ENCODE measurements at places on chromosomes 4 and X.

DNA sequence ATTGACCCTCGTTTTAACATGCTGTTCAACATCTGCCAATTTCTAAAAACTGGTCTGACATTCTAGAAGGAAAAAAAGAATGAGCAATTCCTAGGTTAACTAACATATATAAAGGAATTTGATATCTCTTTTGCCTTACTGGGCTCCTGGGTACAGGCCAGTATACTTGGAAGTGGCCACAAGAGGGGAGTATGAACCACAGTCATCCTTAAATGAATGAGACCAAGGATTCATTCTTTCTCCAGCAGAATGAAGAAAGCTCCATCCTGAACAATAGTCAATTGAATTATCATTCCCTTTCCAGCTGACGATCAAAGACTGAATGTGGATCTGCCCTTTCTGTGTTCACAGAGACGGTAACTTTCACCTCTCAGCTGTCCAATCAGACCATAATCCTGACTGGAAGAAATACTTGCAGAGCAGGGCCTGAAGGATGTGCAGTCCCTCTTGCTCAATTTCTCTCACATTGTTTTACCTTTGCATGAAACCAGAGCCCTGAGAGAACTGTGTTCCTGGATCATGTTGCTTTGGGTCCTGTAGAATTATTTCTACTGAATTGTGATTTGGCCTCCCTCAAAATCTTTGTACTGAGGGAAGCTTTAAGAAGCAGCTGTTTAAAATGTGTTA is 14.8 kb upstream of the SPARCL1 start:
- peak; percentile 49 for DNase-seq

DNA sequence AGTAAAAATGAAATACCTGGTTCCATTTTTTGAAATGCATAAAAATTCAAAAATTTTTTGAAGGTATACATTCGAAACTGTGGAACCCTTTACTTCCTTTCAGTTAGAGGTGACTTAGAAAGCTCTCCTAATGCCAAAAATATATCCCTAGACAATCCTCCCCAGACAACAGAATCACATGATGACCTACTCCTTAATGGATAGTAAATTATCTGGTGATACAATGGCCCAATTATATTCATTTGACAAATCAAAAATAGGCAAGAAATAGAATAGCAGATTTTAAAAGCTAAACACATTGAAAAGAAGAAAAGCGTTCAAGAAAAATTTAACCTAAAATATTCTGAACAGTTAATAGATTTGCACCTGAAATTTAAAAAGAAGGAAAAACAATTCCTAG is 3.5 kb upstream of the UGT2A2 start:
- no peak for DNase-seq

DNA sequence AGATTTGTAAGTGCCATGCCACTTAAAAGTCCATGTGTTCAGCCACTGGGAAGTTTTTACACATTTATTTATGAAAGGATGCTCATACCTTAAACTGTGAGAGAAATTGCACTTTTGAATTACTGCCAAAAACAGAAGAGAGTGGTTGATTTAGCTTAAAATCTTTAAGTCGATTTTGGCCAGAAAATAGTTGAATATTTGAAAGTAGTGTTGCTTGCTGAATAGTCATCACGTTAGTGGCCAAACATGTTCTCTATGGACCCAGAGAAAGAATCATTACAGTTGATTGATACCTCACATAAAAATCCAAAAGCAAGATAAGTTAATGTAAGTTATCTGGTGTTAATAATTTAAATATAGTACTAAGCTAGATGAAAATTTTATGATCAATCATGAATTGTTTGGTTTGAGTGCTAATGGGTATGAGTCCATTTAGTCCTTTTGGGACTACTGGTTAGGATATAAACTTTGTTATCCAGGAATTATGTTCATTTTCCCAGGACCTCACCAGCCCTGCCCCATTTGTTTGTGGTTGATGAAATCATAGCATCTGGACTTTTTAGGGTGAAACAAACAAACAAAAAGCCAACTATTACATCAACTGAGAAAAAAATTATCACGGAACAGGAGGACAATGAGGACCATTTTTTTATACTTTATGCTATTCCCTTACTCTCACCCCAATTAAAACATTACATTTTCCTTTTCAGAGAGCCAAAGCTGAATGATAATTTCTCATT is 6.3 kb downstream of the GIMD1 start:
- DNase-seq = no peak

DNA sequence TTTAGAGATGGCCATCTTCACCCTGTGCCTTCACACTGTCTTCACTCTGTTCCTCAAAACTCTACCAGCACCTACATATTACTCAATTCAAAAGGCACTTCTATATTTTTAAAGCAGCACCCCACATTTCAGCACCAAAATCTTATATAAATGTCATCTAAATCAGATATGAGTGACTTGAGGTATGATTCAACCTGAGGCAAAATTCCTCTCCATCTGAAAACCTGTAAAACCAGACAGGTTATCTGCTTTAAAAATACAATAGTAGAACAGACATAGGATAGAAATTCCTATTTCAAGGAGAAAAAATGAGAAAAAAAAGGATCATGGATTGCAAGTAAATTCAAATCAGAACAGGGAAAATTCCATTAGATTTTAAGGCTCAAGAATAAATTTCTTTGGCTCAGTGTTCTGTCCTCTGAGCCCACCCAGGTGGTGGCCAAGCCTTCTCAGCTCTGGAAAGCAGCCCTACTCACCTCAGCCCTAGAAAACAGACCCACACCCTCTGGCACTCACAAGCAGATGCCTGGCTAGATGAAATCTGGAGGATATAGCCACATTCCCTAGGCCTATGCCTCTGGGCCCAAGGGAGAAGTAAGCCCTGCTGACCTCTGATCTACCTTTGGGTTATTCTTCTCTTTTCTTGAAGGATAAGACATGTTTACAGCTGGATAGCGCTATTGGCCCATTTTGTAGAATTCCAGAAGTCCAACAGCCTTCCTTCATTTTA is 240.4 kb upstream of the ZCCHC13 start:
- no peak for DNase-seq

- peak; percentile 67 for DNase-seq
Measured at GRCh38 chrX:51837921-51838320, 55.5 kb upstream of the MAGED1 start.

GRCh38 chr4:169068423-169068822 is 58.4 kb upstream of the CBR4 start:
- no peak for DNase-seq

- DNase-seq = no peak
Measured at GRCh38 chr4:40202474-40202873, 5.6 kb downstream of the RHOH start.

DNA sequence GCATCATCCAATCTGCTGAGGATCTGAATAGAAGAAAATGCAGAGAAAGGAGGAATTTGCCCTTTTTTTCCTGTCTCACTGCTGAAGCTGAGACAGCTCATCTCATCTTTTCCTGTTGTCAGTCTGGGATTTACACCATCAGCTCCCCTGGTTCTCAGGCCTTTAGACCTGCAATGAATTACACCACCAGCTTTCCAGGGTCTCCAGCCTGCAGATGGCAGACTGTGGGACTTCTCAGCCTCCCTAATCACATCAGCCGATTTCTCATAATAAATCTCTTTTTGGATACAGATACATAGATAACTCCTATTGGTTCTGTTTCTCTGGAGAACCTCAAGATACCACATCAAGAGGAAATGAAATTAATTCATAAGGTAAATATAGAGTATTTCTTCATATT is 134.6 kb upstream of the MAB21L2 start:
- no peak for DNase-seq

GRCh38 chrX:115592997-115593734 is 32.2 kb downstream of the PLS3 start:
- no peak for DNase-seq

GRCh38 chr4:186037692-186038658 is 31.0 kb upstream of the TLR3 start:
- peak; percentile 62 for DNase-seq

DNA sequence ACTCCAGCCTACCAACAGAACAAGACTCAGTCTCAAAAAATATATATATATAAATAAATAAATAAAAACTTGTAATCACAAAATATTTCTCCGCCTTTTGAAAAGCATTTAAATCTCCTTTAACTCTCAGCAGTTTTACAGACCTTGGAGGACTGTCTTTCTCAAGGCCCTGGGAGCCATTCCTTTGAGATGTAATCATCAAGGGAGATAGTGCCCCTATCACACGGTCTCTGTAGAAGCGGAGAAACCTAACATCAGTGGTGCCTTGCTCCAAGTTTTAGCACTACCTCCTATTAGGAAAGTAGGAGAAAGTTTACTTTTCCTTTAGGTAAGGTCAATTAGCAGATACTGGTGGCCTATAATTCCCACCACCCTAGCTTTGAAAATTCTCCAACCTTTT is 58.5 kb downstream of the ANTXR2 start:
- no peak for DNase-seq

Measured in uterus (tissue), 4 donors.